Activated CD8-positive, alpha-beta memory T cell treated with anti-CD3 and anti-CD28 coated beads for 4 hours (primary cell): ENCODE measurements at places on chromosomes 4 and X.

DNA sequence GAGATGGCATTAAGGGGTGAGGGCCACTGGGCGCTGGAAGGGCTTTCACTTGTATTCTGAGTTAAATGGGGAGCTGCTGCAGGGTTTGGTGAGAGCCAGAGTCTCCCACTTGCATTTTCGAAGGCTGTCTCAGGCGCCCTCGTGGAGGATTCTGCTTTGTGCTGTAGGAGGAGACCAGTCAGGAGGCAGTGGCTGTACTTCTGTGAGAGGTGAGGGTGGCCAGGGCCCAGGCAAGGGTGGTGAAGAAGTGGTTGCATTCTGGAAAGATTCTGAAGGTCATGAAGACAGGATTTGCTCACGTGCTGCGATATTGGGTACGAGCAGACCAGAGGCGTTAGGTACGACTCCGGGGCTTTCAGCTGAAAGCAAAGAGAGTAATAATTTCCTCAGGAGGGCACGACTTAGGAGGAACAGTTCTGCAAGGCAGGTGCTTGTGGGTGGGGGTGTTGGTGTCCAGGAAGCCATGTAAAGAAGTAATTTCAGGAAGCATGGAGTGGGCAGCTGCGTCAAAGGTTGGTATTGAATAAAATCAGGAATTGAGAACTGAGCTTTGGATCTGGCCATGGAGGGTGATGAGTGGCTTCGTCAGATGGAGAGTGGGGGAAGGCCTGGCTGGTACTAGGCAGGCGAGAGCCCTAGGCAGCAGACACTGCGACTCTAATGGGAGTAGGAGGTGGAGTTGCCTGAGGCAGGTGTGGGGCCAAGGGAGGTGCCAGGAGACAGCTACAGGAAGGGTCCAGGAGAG, 18.2 kb downstream of the PIGG start:
- DNase-seq: no peak

DNA sequence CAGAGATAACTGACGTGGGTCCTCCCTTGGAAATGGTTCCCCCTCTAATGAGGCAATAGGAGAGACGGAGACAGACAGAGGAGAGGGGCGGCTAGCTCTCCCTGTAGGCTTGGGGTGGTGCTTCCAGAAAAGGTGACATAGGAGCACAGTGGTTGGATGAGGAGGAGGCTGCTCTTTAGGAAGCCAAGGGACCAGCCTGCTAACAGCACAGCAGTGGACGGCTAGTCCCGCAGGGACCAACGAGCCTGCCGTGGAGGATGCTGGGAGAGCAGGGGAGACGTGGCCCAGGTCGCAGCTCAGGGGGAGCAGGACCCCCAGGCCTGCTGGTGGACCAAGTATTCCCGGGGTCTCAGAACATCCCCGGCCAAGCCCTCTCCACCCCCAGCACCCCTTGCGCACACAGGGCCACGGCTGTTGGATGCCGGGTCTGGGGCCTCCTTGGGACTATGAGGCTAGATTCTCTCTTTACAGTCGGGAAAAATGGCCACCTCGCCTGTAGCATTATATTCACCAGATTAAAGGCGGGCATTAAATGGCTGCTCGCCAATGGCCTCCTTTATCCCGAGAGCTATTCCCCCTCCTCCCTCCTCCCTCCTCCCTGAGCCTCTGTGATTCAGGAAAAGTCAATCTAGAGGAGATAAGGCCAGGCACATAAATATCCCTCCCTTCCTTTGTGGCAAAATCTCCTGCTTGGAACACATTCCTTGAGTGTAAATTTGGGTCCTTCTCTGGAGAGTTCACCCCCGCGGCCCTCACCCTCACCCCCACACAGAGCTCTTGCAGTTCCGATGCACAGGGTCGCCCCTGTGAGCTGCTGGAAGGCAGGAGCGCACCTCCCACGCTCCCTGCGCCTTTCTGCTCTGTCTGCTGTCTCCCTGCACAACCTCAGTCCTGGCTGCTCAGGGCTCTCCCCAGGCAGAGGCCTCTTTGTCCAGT, 30.5 kb upstream of the NSG1 start:
- no peak for DNase-seq

DNA sequence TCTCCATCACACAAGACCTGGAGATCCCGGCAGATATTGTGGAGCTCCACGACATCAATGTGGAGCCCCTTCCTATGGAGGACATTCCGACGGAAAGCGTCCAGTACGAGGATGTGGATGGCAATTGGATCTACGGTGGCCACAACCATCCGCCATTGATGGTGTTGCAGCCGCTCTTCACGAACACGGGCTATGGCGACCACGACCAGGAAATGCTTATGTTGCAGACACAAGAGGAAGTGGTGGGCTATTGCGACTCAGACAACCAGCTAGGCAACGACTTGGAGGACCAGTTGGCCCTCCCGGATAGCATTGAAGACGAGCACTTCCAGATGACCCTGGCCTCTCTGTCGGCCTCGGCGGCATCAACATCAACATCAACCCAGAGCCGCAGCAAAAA, 717 bp downstream of the YY2 start:
- DNase-seq: no peak

GRCh38 chrX:23344238-23344903, 9.7 kb downstream of the PTCHD1 start:
- no peak for DNase-seq

GRCh38 chr4:109044431-109044830, 258.0 kb downstream of the COL25A1 start:
- DNase-seq: no peak

GRCh38 chrX:102712981-102713625, 855 bp downstream of the GPRASP2 start:
- DNase-seq: no peak

- DNase-seq: no peak
Observed at GRCh38 chr4:7813674-7814073, 126.0 kb downstream of the AFAP1 start.

GRCh38 chr4:2413821-2414610, 4.4 kb downstream of the ZFYVE28 start:
- no peak for DNase-seq

DNA sequence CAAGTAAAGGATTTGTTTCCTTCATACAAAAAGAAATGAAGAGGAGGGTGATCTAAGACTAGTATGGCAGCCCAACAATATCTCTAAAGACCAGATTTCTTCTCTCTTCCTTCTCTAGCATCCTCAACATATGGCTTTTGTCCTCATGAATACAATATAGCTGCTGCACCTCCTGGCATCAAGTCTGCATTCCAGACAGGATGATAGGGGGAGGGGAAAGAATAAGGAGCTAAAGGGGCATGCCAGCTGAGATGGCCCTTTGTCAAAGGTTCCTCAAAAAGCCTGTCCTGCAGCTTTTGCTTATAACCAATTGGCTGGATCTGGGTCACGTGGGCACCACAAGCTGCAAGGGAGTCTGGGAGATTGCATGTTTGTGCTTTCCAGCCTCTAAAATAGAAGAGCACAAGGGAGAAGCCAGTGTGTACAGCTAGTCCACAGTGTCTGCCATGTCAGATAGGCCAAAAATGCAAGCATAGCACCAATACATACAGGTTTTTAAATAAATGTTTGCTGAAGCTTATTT, 132.6 kb downstream of the BCOR start:
- DNase-seq: no peak

DNA sequence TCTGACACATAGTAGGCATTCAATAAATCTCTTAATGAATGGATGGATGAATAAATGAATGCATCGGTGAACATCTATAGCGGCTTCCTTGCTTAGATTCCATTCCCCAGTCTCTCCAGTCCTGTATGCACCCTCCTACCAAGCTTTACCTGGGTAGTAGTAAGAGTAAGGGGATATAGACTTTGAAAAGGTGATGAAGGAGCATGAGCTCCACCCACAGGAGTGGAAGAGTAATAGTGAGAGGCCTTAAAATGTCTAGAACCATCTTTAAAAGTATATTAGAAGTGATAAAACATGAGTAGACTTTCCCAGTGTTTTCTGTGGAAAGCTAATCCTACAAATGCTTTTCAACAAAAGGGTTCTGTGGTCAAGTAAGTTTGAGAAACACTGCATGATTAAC, 35.5 kb upstream of the GPC3 start:
- no peak for DNase-seq

DNA sequence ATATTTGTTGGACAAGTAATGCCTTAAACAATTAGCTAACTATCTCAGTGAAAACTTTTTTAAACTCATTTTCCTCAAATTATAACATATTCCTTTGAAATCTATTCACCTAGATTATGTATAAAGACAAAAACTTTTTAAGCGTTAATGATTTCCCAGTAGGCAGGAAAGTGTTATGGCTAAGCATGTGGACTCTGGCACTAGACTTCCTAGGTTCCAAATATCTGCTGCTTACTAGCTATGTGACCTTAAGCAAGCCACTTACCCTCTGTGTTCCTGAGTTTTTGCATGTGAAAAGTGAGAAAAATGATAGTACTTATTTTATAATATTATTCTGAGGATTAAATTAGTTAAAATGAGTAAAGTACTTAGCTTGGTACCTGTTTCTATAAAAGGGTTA, 301.8 kb downstream of the STPG2 start:
- no peak for DNase-seq

DNA sequence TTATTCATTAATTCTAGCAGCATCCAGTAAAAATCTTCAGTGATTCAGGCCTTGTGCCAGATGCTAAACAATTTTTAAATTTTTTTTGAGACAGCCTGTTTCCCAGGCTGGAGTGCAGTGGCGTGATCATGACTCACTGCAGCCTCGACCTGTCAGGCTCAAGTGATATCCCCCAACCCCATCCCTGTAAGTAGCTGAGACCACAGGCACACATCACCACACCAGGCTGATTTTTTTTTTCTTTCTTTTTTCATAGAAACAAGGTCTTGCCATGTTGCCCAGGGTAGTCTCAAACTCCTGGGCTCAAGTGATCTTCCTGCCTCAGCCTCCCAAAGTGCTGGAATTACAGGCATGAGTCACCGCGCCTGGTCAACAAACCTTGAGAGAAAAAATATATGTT, 705.5 kb downstream of the ARAP2 start:
- DNase-seq: no peak

DNA sequence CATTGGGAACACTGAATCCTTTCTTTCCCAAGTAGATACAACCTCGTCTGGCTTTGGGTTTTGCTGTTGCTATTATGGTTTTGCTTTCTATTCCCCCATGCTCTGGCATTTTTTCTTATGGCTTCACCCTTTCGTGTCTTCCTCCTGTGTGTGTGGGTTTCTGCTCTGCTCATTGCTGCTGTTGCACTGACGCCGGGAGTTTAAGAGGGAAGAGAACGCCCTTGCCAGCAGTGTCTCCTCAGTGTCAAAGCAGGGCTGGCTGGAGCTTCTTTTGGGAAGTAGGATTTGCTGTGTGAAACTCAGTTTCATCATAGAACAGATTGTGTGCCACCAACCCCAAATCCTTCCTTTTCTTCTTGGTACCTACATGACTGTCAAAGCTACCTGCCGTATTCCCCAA, 63.7 kb downstream of the CLDN22 start:
- no peak for DNase-seq

DNA sequence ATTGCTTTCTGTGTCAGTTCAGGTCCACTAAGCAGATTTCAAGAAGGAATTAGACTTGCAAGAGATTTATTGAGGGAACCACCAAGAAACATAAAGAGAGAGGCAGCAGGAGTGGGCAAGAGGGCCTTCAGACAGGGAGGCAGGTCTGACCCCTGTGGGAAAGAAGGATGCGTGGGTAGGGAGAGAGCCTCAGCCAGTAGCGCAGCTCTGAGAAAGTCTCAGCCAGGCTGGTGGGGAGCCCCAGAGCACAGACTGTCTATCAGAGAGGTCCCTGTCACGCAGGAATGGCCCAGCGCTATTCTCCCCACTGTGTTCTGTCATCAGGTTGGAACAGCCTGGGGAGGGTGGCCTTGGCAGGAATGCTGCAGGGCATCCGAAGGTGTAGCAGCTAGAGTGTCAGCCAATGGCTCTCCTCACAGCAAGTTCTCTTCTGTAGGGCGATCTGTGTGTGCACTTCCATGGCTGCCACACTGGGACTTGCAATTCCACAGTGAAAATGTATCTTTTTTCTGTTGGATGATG, 48.0 kb downstream of the OTC start:
- no peak for DNase-seq

GRCh38 chr4:36241771-36242170, 2.5 kb downstream of the ARAP2 start:
- DNase-seq: no peak

GRCh38 chr4:68904786-68905185, 46.8 kb downstream of the UGT2A3 start:
- DNase-seq: no peak

- DNase-seq: no peak
Observed at GRCh38 chr4:182808673-182809416, 108.3 kb downstream of the DCTD start.

DNA sequence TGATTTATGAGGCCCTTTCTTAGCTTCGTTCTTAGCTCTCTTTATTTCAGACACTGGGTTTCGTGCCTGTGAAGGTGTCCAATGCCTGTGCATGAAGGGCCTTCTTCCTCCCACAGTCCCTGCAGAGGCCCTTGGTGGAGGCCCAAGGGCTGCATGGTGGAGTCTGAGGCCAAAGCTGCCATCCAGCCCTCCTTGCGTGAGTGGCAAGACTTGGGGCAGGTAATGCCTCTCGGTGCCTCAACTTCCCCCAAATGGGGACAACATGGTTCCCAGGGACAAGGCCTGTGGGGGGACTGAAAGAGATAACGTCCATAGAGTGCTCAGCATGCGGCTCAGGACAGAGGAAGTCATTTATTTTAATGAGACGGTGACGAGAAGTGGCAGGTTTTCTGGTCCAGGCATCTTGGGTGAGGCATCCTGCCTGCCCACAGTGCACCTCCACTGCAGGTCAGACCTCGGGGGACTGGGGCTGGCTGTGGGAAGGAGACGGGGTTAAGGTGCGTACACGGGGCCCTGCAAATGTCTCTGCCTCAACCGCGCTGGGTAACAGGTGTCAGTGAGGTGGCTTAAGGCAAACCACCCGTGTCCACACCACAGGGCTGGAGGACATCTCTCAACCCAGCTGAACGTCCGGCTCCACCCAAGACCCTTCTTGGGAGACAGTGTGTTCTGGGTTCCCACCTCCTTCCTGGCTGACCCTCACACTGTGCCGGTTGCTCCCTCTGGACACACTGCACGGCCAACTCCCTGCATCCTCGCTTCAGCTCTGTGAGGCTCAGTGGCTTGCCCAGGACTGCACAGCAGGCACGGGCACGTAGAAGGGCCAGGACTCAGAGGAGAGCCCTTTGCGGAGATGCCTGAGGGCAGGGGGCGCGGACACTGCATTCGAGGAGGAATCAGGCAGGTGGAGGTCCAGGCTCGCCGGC, 50.5 kb downstream of the PSAPL1 start:
- DNase-seq: no peak

- DNase-seq: no peak
Observed at GRCh38 chr4:68797618-68798017, 18.2 kb upstream of the UGT2B10 start.

GRCh38 chr4:41325901-41326300, 69.2 kb downstream of the UCHL1 start:
- no peak for DNase-seq

GRCh38 chrX:13167481-13168231, 123.2 kb upstream of the FAM9C start:
- DNase-seq: no peak

- DNase-seq: no peak
Observed at GRCh38 chrX:41781500-41781899, 57.5 kb downstream of the GPR82 start.

- DNase-seq: no peak
Observed at GRCh38 chr4:103915224-103915869, 195.6 kb upstream of the TACR3 start.
